Stimulated activated CD4-positive, alpha-beta T cell treated with anti-CD3 and anti-CD28 coated beads, Interleukin-1b, Interleukin-23, amount 100 ng/mL, for 24 hours (primary cell): ENCODE measurements at places on chromosomes 2 and 18.

GRCh38 chr2:234446404-234447076 is 50.3 kb downstream of the ARL4C start:
- peak; percentile 53 for DNase-seq

GRCh38 chr2:231397011-231397927 is 1.8 kb downstream of the B3GNT7 start:
- DNase-seq = no peak

- no peak for DNase-seq
These were observed 32.3 kb downstream of the MAP3K2 start for GRCh38 chr2:127355407-127356008.

DNA sequence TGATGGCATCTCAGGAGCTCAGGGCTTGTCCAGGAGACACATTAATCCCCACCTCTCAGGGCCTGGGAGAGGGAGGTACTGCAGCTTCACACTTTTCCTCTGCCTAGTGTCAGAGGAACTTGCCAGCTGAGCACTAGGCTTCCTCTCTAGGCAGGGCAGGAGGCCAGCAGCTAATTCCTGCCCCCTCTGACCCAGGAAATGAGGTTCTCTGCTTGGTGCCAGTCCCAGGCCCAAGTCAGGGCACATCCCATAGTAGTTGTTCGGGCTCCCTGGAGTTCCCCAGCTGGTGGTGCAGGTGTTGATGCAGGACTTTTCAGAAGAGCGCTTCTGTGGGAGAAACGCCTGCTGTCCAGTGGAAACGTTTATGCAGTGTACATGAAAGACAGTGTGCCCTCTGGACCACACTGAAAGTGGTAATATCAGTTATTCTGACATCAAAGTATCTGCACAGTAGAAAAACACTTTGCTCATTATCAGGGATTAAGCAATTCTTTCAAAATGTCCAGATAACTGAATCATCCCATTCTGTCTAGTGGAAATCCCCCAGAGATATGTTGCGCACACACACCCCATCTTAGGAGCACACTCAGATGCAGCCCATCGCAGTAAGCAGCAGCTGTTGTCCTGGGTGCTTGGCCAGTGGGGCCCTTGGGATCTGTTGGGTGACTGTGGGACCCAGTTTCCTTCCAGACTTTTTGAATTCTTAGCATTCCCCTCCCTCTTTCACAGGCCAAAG is 17.8 kb upstream of the SCLY start:
- DNase-seq = no peak

GRCh38 chr2:105896765-105897163 is 152.1 kb downstream of the NCK2 start:
- DNase-seq = no peak

DNA sequence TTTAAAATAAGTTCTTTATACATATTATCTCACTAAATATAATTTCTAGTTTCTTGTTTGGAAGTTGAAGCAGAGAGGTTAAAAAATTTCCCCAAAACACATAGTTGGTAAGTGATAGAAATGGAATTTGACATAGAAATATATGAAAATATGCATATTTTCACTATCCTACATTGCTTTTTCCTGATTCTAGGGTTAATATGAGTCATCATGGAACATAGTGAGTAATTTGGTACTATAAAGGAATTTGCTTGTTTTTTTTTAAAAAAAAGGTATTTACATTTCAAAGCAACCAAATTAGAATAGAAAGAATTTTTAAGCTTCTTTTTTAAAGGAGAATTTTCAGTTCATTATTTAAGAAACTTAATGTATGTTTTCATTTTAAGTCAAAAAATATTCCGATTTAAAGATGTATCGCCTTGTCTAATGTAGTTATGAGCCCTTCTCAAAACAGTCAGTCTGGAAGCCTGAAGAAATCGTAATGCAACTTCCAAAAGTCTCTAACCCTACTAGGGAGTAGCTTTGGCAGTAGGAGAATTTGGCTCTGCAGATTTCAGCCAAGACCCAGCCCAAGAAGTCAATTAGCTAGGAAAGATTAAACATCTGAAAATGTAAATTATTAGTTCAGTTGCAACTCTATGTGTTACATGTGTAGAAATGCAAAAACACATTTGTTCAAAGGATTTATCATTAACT is 147.3 kb downstream of the RDH14 start:
- DNase-seq = no peak

- DNase-seq = no peak
These were observed 15.3 kb downstream of the VIT start for GRCh38 chr2:36711741-36712314.

- no peak for DNase-seq
These were observed 107.8 kb upstream of the TPO start for GRCh38 chr2:1305342-1306013.

GRCh38 chr2:159030674-159031380 is 62.4 kb downstream of the TANC1 start:
- no peak for DNase-seq

DNA sequence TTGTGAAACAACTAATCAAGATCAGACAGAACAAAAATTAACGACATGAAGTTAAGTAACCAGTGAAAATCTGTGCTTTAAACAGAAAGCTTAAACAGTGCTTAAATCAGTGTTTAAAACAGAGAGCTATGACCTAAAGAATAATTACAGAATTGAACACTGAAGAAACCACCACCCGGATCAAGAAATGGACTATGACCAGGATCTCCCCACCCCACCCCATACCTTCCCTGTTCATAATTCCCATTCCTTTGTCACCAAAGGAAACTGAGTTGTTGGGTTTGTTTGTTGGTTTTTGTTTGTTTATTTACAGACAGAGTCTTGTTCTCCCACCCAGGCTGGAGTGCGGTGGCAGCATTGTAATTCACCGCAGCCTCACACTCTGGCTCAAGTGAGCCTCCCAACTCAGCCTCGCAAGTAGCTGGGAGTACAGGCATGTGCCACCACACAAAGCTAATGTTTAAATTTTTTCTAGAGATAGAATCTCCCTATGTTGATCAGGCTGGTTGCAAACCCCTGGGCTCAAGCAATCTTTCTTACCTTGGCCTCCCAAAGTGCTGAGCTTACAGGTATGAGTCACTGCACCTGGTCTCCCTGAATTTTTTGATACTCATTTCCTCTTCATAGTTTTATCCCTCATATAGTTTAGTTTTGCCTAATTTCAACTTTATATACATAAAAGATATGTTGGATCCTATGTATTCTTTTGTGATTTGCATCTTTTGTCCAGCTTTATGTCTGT is 8.2 kb upstream of the ALPG start:
- DNase-seq = no peak

GRCh38 chr2:127089478-127090235 is 17.3 kb downstream of the BIN1 start:
- DNase-seq = no peak

DNA sequence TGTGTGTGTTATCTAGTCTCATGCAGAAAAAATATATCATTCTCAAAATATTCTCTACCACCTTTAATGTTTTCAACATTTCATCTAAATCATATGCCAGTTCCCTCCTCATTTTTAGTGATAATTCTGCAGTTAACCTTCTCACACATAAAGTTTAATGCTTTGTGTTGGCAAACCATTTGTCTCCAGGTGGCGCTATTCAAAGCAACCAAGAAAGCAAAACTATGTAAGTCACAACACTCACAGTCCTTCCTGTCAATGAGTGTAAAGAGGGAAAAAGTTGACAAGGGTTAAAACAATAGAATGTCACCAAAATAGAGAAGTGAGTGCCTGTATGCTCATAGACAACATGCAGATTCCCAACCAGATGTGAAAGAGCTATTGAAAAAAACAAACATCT is 961.6 kb upstream of the LRRTM1 start:
- DNase-seq = no peak

GRCh38 chr2:43178602-43179542 is 47.5 kb downstream of the ZFP36L2 start:
- DNase-seq = no peak

DNA sequence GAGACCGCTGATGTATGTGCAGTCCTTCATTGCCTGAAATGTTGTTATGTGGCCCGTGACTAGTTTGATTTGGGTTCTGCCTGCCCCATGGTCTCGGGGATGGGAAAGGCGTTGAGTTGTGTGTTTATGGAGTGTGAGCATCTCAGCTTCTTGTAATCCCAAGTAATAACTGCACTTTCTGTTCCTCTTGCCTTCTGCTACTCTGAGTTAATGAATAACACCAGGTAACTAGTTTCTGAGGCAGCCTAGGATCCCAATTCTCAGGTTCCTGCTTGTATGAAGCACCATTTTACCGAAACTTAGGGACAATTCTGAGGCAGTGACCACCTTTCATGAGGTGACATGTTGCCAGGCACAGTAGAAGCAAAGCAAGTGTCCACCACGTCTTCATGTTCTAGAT is 170.0 kb downstream of the ALK start:
- no peak for DNase-seq

- DNase-seq = no peak
These were observed 1.2 kb downstream of the COA5 start for GRCh38 chr2:98607104-98607503.

- DNase-seq = no peak
These were observed 10.7 kb downstream of the DBI start for GRCh38 chr2:119377294-119377992.

DNA sequence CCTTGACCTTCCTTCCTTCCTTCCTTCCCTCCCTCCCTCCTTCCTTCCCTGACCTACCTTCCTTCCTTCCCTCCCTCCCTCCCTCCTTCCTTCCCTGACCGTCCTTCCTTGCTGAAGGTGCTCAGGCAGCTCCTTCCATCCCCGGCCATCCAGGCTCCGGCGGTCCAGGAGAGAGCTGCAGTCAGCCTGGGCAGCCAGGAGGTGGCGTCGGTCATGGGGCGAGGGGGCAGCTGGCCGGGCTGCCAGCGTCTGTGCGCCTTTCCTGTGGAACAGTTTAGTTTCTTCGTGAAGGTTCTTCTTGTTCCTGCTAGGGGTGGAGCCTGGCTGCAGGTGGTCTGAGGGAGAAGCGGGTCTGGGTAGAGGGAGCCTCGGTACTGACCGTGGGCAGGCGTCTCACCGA is 15.7 kb downstream of the GPR35 start:
- no peak for DNase-seq

GRCh38 chr18:24083550-24083949 is 55.3 kb upstream of the CABYR start:
- DNase-seq = no peak

DNA sequence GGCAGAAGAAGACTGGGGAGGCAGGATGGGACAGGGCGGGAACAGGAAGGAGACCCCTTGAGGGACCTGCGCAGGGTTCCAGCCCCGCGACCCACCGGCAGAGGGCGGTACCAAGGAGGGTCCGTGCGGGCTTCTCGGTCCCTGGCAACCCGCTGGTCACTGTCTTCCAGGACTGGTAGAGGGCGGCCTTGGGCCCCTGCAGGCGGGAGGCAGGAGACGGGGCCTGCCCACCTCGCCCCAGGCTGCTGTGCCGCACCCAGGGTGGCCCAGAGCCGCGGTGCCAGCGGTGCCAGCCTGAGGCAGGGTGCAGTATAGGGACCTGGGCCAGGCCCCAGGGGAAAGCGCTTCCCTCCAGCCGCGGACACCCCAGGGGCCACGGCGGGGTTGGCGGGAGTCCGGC is 34.5 kb downstream of the NEURL3 start:
- DNase-seq = peak; percentile 32

- DNase-seq = no peak
These were observed 38.8 kb downstream of the CENPO start for GRCh38 chr2:24832073-24832461.

- no peak for DNase-seq
These were observed 12.7 kb upstream of the SERPINB7 start for GRCh38 chr18:63762518-63762917.

DNA sequence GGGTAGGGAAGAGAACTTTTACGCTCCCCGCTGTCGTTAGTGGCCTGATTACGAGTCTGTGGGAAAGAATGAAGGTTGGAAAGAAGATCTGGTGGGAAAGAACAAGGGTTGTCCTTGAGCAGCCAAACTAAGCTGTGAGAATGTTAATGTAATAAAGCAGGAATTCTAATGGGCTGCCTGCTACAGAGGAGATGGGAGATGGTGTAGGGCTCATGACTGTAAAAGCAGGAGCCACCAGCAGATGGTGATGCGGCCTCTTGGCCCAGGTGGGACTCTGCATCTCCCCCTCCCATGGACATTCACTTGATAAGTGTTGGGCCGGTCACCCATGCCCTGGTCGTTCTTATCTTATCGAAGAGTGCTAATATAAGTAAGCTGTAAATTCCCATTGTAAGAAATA is 150.0 kb downstream of the NEDD4L start:
- no peak for DNase-seq

- no peak for DNase-seq
These were observed 85.7 kb downstream of the SUCLG1 start for GRCh38 chr2:84373391-84373790.

- DNase-seq = no peak
These were observed 153.5 kb upstream of the CAVIN2 start for GRCh38 chr2:192000196-192000980.

DNA sequence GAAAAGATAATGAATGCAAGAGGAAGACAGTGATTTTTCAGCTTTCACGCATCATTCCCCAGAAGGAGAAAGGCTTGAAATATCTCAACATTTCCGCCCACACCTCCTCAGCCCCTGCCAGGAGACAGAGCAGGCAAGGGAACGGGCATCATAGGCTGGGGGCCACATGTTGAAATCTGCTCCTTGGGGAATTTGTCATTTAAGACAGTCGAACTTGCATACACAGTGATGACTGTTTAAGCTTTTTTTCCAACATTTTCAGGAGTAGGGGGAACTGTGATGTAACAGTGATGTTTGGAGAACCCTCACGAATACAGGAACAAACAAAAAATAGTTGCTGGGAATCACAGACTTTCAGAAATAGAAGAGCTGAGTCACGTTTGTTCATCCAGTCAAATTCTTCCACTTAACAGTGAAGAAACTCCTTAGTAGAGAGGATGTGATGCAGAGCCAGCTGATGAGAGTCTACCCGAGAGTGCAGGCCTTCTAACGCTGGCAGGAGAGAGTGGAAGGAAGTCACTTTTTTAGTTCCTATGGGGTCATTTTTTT is 266.8 kb downstream of the ALPK2 start:
- no peak for DNase-seq

GRCh38 chr2:1872602-1873183 is 128.4 kb upstream of the PXDN start:
- no peak for DNase-seq

DNA sequence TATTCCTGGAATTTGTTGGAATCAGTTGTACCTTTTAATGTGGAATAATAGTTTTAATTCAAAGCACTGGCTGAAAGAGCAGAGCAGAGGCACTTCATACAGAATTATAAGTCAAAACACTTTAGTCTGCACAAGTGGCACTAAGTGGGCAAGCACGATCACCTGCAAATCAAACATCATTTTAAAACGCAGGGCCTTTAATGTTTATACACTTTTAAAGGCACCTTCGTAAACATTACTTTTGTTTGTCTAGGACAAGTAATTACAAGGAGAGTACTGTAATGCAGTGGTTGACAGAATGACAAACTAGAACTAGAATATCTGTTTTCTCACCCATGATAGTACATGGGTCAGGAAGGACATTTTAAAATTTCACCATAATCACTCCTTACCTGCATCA is 36.4 kb downstream of the LANCL1 start:
- DNase-seq = no peak

- no peak for DNase-seq
These were observed 2.5 kb upstream of the ASIC4 start for GRCh38 chr2:219511547-219512325.

- DNase-seq = no peak
These were observed 31.9 kb downstream of the UXS1 start for GRCh38 chr2:106161938-106162820.
